ENCODE measurements at places on chromosomes 6 and 20.

- DNase-seq, result no peak
Measured at GRCh38 chr20:3885715-3886114, 3.5 kb upstream of the PANK2 start.

GRCh38 chr20:57091748-57092111 is 174.7 kb downstream of the BMP7 start:
- DNase-seq, result no peak

- no peak for DNase-seq
Measured at GRCh38 chr20:61443443-61444126, 191.5 kb downstream of the CDH4 start.

- DNase-seq, result no peak
Measured at GRCh38 chr6:130189531-130190397, 33.0 kb downstream of the SAMD3 start.

- no peak for DNase-seq
Measured at GRCh38 chr20:46708172-46708860, 1.1 kb upstream of the SLC2A10 start.

GRCh38 chr6:84095156-84095555 is 61.6 kb downstream of the MRAP2 start:
- DNase-seq, result no peak

DNA sequence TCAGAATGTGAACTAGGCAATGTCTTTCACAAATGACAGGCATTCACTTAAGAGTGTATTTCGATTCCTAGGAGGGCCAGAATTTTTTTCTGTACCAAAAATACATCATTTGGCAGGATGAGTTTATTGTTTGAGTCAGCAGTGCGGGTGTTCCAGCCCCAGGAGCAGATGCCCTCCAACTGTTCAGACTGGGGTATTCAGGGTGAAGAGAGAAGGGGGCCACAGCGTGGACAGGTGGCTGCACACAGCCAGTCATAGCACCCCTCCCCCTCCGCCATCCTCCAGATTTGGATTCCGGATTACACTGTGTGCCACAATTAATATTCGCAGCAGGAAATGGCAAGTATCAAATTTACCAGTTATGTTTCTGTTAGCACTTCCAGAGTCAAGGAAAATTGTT is 38.6 kb downstream of the RIPOR2 start:
- DNase-seq, result no peak

DNA sequence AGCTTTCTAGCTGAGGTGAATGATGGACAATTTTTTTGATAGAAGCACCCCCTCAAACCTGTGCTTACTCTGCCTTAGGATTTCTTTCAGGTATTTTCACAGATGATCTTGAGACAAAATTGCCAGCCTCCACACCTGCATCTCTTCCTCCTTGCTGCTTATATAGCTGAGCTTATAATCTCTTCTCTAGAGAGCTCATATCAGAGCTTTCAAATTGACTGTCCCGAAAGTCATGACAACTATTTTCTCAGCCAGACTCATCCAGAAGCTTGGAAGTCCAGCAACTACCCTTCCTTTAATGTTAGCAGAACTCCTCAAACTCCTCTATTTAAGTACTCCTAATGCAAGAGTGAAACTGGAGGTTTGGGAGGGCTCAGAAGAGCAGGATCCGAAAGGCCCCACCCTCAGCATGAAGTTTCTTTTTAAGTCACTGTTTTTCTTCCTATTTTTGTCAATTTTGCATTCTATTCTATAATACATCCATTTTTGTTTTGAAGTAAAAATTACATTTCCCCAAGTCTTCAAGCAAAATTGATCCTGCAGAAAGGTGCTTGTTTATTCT is 12.7 kb downstream of the CGA start:
- DNase-seq, result no peak

DNA sequence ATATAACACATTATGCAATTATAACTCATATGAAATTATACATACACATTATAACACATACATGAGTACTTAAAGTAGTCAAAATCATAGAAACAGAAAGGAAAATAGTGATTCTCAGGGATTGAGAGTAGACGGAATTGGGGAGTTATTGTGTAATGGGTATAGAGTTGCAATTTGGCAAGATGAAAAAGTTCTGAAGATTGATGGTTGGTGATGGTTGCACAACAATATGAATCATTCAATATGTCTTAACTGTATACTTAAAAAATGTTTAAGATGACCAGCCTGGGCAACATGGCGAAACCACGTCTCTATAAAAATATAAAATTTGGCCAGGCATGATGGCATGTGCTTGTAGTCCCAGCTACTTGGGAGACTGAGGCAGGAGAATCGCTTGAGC is 372.7 kb downstream of the CDKAL1 start:
- DNase-seq, result no peak

DNA sequence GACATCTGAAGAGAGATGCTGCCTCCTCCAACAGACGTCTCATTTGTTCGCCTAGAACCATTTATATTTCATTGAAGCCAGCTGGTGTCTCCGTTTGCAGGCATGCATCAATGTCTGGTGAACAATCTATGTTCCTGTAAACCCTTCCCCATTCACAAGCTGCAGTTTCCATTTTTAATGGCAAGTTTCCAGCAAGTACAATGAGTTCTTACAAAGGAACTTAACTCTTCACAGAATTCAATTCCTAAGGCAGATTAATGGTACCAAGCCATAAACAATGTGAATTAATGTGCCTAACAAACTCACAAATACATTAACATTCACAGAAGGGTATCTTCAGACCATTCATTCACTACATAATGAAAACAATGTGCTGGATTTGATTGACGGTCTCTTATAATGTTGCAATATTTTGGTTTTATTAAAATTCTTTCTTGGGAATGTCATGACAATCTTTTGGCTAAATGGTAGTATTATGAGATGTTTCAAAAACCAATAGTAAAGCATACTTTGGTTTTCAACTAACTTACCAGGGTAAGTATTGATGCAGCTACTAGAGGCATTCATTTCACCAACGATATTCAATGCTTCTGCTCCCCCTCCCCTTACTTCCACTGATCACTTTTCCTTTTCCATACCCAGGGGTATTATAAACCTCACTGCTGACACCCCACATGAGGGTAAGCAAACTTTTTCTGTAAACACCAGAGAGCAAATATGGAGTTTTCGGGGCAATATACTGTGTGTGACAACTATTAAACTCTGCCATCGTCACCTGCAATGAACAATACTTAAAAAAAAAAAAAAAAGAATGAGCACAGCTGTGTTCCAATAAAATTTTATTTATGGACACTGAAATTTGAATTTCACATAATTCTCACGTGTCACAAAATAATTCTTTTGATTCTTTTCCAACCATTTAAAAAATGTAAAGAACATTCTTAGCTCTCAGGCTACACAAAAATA is 4.2 kb downstream of the AKIRIN2 start:
- DNase-seq, result no peak

- DNase-seq, result no peak
Measured at GRCh38 chr6:96458771-96459170, 62.8 kb upstream of the UFL1 start.

- no peak for DNase-seq
Measured at GRCh38 chr6:90494067-90494780, 92.6 kb downstream of the MAP3K7 start.

GRCh38 chr20:32063695-32064094 is 11.7 kb downstream of the HCK start:
- DNase-seq, result no peak

DNA sequence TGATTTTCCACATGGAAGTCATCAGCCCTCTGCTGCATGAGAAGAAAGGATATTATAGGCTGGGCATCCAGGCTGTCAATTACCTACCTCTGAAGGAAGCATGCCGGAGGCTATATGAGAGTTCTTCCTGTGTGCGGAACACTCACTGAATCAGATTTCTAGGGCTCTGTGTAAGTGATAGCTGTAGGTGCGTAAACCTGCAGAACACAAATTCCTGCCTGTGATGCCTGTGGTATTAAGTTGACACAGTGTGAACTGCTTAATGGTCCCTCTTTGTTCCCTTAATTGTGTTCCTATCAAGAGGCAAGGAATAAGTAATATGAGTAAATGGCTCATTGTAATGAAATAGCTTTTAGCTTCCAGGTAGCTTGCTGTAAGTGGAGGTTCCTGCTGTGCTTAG is 103.3 kb downstream of the ANKS1A start:
- no peak for DNase-seq

- DNase-seq, result no peak
Measured at GRCh38 chr6:43904311-43905123, 134.5 kb downstream of the VEGFA start.

DNA sequence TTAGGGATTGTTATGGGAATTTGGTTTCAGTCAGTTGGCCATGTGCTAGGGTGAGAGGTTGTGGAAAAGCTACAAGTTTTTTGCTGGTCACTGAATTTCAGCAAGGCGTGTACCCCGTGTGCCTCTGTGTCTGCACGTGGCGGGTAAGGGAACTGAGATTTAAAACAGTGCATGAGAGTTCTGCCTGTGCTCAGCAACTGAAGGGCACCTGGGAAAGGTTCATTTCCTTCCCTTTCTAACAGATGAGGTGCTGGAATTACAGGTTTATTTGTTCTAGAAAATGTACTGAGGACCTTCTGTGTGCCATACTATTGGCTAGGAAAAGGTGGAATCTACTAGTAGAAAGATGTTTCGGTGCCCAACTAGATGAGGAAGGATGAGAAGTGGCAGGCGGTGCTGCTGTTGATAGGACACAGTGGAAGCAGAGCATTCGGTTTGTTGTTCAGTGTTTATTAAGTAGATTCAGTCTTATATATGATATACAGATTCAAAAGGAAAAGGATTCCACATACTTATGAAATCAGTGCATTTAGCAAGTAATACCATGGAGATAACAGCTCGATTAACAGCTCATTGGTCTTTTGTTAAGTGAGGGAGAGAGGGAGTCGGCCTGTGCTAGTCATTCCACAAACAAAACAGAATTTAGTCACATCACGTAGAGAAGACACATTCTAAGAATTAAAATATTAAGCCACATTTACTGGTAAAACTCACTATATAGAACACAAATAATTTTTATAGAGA is 84.7 kb downstream of the ASXL1 start:
- DNase-seq, result no peak

- no peak for DNase-seq
Measured at GRCh38 chr6:132131351-132131750, 180.2 kb upstream of the CCN2 start.

- no peak for DNase-seq
Measured at GRCh38 chr6:44289726-44290260, 19.5 kb downstream of the TMEM151B start.

GRCh38 chr6:167500961-167501360 is 176.1 kb downstream of the TTLL2 start:
- DNase-seq, result no peak

DNA sequence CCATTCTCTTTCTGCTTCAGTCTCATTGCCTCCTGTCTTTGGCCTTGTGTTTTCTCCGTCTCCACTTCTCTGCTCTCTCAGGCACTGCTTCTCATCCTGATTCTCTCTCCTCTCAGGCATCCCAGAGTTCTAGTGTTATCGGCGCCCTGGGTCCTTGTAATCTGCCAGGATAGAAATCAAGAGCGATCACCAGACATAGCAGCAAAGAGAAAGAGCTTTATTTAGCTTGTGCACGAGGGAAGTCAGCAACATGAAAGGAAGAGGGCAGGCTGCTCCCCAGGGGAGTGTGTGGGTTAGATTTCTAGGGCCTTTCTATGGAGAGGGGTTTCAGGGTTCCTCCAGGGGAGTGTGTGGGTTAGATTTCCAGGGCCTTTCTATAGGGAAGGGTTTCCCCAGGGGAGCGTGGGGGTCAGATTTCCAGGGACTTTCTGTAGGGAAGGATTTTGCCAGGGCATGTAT is 32.5 kb downstream of the SUN5 start:
- DNase-seq, result no peak

DNA sequence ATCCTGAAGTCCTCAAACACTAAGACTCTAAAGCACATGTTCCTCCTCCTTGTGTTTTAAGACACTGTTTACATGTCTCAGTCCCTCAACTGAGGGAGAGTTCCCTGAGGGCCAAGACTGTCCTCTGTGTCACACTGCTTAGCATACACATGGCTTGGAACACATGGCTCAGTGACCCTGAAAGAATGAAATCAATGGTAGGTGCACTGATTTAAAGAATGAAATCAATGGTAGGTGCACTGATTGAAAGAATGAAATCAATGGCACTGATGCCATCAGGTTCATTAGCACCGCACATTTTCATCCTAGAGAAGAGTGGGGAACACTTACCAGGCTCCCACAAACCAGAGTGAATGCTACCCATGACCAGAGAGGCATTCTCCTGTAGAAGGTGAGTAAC is 9.8 kb downstream of the TOMM34 start:
- DNase-seq, result no peak

DNA sequence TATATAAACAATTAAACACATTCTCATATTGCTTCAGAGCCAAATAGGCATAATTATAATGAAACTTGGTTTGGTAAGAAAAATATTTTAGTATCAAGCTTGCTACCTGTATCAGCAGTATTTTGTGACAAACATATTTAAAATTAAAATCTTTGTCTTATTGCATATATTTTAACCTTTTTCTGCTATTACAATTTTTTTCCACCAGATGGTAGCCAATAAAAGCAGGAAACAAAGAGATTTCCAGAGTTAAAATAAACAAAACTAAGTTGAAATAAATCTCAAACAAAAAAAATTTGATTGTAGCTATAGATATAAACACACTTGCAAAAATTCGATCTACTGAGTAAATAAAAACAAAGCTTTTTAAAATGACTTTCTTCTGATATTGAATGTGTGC is 491.3 kb upstream of the GJE1 start:
- DNase-seq, result no peak

DNA sequence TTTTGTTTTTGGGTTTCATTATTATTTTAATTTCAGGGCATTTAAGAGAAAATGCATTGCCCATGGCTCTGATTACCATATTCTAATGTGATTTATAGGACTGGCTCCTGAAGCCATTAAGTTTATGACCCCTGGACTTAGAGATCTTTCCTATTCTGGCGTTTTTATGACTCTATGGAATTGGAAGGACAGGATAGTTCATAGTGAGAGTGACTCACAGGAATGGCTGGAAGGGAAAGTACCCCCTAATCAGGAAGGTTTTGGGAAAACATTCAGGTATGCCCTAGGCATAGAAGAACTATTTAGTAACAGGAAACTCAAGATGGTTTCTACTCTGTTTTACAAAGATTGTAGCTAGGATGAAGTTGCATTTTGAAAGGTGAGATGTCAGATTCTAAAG is 108.6 kb upstream of the SLC2A12 start:
- DNase-seq, result no peak

DNA sequence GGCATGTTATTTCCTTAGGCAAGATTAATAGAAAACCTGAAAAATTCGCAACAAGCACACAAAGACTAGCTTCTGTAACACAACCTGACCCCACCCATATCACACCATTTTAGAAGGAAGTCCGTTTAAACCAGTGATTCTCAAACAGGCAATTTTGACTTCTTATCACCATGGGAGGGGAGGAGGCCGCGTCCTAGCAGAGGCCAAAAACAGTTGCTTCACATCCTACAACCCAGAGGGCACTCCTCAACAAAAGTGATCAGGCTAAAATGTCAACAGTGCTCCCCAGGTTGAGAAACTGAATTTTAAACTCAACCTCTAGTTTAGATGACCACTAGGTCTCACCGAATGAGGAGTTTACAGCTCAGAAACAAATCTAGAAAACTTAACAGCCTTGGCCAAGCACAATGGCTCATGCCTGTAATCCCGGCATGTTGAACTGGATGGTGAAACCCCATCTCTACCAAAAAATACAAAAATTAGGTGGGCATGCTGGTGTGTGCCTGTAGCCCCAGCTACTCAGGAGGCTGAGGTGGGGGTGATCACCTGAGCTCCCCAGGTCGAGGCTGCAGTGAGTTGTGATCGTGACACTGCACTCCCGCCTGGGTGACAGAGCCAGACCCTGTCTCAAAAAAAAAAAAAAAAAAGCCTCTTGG is 3.4 kb downstream of the SNX5 start:
- no peak for DNase-seq
